NT2/D1 (cell line): ENCODE measurements at places on chromosomes 11 and 22.
A peak's percentile ranks its signal among the peaks of the same experiment; 100 is the strongest.

DNA sequence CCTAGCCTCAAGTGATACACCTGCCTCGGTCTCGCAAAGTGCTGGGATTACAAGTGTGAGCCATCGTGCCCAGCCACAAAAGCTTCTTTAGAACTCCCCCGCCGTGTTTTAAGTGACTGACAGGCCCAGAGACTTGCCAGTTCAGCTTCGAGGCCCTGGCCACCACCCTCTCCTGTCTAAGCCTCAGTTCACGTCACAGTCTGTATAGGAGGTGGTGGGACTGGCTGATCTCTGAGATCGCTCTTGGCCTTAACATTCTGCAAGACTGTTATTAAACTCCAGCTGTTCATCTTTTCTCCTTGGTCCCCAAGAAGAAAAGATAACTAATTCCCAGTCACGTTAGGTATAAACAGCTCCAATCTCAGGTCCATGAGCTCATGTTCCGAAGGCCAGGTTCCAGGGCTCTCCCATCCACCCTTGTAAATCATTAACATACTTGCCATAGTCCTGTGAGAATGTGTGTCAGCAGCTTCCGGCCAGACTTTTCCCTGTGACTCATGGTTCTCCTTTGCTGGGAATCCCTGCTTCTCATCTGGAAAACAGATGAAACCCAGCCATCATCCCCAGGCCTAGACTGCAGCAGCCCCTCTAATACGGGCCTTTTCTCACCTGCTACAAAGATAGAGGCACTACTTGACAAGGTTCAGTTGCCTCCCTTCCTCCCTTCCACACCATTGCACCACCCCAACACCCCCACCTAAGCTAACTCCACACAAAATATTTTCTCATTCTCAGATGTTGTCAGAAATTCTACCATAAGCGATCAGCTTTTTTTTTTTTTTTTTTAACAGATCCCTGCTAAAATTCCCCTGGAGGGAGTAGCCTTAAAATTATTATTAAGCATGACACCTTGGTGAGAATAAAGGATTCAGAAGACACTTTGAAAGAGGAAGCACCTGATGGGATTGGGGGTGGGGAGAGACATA lies 5.6 kb upstream of the KIAA0930 start:
- no peak for DNase-seq

- no peak for DNase-seq
These were observed 119.2 kb downstream of the TIMP3 start for GRCh38 chr22:32920734-32921133.

DNA sequence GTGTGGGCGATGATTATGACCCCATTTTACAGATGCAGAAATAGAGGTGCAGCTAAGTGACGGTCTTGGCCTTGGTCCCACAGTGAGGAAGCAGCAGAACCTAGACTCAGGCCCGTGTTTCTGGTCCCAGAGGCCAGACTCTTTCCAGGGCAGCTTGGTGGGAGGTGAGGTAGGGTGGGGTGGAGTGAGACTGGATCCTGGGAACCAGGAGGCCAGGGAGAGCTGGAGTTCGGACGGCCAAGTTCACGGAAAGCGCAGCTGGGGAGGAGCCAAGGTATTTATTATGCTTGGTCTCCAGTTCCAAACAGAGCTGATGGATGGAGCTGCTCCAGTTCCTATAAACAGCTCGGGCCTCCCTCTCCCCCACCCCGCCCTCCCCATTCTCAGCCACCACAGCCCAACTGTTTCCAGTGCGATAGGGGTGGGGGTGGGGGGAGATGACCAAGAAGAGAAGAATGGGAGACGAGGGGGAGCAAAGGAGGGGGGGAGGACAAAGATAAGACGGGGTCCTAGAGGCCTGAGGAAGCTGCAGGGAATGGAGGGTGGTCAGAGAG lies 16.2 kb downstream of the LRRC32 start:
- DNase-seq = no peak

GRCh38 chr11:128734103-128734831 lies 40.4 kb downstream of the FLI1 start:
- no peak for DNase-seq

DNA sequence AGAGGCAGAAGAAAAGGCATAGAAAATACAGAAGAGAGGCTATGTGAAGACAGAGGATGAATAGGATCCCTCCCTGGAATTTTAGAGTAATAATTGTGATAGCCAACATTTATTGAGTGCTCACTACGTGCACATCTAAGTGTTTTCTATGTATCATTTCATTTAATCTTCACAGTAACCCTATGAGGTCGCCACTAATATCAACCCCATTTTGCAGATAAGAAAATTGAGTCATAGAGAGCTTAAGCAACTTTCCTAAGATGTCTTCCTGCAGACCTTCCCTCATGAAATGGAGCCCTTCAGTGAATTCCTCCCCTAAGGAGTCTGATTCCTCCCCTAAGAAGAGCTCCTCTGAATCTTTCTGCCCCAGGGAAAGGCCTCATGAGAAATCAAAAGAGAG lies 38.1 kb downstream of the RRP8 start:
- no peak for DNase-seq

DNA sequence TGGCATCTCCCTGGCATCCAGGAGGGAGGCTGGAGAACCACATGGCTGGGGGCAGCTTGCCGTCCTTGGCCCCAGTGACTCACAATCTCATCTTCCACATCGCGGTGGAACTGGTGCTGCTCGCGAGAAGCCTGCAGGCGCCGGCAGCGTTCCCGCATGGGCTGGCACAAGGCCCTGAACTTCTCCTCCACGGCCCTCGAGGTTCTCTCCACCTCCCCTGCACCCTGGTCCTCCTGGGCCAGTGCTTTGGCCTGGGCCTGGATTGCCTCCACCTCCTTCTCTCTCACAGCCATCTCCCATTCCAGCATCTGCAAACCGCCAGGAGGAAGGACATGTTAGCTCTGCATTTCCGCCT lies 16.3 kb upstream of the RBM4B start:
- no peak for DNase-seq

DNA sequence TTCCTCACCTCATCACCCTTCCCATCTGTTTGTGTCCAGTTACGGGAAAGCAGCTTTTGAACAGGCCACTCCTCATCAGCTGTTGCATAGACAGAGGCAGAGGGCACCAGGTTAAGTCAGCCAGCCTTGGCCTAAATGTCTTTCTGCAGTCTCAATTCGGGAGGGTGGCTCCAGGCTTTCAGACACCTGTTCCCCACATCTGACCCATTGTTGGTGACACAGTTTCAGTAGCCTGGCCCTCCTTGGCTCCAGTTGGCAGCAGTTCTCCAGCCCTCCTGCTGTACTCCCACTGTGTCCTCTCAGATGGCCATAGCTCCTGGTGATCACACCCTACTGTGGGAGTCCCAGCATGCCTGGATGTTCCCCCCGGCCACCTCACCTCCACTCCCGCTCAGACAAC lies 70.8 kb upstream of the MYOD1 start:
- DNase-seq = no peak

DNA sequence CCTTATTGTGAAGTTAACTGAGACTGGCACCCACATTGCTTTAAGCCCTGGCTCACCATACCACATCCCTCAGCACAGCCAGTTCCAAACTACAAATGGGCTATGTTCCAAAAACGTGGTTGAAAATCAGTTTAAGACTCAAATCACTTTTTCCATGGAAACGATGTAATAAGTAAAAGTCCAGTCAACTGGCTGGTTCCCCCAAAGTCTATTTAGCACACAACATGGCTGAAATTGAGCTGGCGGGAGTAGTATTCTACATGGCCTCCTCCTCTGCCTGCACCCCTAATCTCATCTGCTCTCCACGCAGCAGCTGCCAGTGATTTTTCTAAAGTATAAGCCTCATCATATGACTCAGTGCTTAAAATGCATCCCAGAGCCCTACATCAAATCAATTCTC lies 40.9 kb upstream of the BIRC3 start:
- no peak for DNase-seq

DNA sequence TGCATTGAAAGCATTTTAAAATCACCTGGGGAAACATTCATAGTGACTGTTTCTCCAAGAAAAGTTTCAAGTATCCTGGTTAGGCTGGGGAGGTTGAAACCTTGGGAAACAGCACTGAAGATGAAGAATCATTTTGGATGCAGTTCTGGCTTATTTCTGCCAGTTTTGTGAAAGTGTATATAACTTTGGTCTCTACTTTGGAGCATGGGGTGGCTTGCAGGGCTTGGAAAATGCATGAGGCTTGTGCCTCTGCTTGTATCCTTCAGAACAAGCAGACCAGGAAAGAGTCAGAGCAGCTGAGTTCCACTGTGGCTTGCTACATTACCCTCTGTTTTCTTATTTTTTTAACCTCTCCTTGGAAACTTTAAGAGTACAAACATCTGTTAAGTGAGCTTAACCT lies 19.5 kb downstream of the SLC5A12 start:
- DNase-seq = no peak

GRCh38 chr11:79100093-79100910 lies 340.5 kb downstream of the TENM4 start:
- DNase-seq = no peak

DNA sequence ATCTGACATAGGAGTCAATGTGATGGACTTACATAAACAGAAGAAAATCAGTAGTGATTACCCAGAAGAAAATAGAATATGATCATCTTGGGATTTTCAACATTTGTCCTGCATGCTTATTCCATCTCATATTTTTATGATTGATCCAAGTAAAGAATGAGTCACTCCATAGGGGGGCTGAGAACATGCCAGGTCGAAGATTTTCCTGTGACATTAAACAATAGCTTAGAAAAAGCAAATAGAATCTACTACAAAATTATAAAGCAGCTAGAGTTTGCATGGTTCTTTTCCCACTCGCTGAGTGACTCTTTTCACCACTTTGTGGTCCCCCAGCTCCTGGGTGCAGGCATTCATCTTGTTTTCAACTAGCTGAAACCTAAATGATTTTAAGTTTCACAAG lies 56.3 kb downstream of the DDI1 start:
- no peak for DNase-seq

DNA sequence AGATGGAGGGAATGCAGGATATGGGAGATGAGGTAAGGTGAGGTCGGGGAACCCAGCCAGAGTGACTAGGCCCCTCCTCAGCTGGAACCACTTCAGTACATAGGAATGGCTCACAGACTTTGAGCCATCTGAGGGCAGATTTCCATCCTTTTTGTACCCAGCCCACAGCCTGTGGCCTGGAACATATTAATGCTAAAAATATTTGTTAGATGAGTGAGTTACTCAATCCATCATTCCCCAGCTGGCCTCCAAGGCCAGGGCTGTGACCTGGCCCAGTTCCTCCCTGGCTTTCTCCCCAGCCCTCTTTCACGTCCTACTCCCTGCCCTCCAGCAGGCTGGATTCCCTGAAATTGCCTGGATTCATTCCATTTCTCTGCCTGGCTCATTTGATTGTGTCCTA lies 57.2 kb upstream of the PRDM11 start:
- DNase-seq = no peak

- no peak for DNase-seq
These were observed 3.6 kb upstream of the FAM118A start for GRCh38 chr22:45306139-45306538.

- no peak for DNase-seq
These were observed 10.1 kb downstream of the MCM5 start for GRCh38 chr22:35409783-35410662.

DNA sequence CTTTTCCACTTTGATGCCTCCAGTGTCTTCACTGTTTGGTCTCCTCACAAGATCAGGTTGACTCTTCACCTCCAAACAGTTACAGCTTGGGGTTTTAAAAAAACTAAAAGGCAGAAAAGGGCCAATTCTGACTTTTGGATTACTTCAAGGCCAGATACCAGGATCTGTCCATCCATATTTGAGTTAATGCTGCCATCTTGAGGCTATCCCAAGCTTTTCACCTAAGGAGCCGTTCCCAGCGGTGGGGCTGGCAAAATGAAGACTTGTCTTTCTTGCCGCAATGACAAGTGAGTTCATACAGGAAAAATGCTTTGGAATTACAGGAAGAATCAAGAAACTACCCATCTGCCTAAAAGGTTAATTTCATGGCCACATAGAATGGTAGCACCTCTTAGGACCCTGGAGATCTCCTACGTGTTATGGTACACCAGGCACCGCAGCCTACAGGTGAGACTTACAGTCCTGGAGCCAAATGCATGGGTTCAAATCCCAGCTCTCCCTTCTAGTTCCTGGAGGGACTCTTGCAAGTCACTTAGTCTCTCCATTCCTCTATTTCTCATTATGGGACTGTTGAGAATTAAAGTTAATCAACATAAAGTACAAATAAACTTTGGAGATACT lies 6.0 kb upstream of the OR5B21 start:
- peak; percentile 64 for DNase-seq

- DNase-seq = no peak
These were observed 5.7 kb upstream of the CHRM1 start for GRCh38 chr11:62926680-62927455.

DNA sequence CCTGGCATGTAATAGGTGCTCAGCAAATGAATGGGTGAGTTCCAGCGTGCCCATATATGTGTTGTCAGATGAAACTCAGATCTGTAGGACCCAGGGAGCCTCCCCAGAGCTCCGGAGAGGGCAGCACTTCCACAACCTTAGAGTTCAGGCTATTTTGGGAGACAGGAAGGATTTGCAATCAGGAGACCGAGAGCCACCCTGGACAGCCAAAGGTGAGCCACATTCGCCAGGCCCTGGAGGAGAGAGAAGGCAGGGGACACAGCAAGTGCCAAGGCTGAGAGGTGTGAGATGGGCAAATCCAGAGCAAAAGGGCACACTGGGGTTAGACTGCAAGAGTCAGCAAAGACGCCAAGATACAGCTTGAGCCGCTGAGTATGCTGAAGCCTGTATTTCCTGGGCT lies 66.4 kb downstream of the CD82 start:
- no peak for DNase-seq

DNA sequence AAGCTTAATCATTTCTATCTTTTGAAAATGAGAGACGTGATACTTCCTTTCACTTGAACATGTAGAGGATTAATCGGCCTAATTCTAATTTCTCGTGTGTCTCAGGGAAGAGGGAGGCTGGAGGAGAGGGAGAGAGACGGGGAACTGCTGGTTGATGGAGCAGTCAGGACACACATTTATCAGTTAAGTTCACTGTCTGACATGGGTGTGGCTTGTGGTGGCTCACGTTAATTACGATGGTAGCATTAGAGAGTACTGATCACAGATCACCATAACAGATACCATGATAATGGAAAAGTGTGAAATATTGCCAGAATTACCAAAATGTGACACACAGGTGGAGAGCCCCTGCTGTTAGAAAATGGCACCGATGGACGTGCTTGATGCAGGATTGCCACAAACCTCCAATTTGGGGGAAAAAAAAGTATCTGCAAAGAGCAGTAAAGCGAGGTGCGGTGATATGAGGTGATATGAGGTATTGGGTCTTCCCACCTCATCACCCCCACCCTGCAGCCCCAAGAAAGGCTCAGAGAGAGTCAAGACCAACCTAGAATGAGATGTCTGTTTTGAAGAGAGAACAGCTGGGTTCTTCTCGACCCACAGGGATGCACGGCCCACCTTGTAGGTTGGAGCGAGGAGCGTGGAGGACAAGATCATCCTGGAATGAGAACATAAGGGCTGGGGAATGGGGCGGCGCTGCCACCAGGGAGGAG lies 19.7 kb downstream of the ZBED4 start:
- DNase-seq = no peak

DNA sequence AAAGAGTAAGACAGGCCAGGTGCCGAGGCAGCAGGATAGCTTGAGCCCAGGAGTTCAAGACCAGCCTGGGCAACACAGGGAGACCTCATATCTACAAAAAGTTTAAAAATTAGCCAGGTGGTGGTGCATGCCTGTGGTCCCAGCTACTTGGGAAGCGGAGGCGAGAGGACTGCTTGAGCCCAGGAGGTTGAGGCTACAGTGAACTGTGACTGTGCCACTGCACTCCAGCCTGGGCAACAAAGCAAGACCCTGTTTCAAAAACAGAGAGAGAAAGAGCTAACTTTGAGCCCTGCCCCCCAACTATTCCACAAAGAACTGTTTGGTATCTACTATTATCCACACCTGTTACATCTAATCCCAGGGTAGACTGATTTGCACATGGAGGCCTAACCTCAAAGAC lies 49.2 kb upstream of the RAPSN start:
- DNase-seq = no peak
